ENCODE measurements at places on chromosomes 2 and 18.

GRCh38 chr18:27175914-27176313 is 9.2 kb downstream of the CHST9 start:
- DNase-seq: no peak

GRCh38 chr2:42327125-42327524 is 33.9 kb downstream of the COX7A2L start:
- DNase-seq: peak; percentile 67

GRCh38 chr2:140880573-140880972 is 1250.2 kb downstream of the LRP1B start:
- DNase-seq: no peak

GRCh38 chr2:61178603-61179545 is 16.9 kb downstream of the C2orf74 start:
- no peak for DNase-seq

GRCh38 chr2:129761569-129762021 is 217.9 kb upstream of the RAB6C start:
- DNase-seq: no peak

- no peak for DNase-seq
Observed at GRCh38 chr2:30373881-30374302, 73.2 kb upstream of the LCLAT1 start.

- DNase-seq: no peak
Observed at GRCh38 chr2:205877496-205877895, 195.2 kb downstream of the NRP2 start.

- no peak for DNase-seq
Observed at GRCh38 chr18:70553245-70553935, 264.5 kb downstream of the SOCS6 start.

DNA sequence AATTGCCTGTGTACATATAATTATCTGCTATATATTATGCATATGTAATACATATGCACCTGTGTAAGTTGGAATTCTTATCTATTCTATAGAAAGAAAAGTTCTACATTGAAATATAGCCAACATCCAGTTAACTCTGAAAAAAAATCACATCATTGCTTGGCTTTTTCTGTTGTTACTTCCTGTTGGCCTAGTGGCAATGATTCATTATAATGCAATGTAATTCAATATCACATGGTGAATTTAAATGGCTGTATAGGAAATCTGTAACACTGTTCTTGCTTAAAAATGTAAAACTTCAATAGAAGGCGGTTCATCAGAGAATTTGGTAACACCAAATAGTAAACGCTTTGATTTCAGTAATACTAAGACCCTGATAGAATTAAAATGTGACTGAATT is 44.5 kb upstream of the MAP4K3 start:
- DNase-seq: no peak

DNA sequence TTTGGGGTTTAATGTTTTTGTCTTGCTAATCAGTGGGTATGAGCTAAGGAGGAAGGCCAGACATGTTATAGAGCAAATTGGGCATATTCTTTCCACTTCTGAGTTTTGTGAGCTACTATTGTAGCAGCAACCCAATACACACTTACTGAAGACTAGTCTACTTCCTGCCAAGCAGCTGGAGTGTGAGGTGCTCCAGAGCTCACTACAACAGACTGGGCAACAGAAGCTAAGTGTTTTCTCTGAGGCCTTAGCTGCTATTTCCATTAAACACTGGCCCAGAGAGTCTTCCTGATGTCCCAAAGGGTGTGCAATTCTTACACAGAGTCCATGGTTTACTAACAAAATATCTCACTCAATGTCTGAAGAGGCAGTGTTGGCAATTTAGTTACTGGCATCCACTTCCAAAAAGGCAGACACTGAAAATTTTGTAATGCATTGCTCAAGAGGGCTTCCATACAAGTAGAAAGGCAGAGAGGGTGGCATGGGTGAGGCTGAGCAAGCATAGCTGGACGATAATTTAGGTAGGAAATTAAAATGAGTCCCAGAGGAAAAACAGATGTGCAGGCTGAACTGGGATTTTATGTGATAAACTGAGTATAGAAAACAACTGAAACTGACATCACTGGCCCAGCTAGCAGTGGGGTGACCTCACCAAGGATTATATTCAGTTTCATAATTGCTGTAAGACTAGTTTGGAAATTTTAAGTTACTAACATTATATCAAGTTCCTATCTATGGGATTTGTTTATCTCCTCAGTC is 68.6 kb downstream of the ZC3H6 start:
- DNase-seq: no peak
